ENCODE measurements at places on chromosomes 11 and 22.

GRCh38 chr11:12079726-12080556 is 30.4 kb upstream of the MICAL2 start:
- DNase-seq: no peak

- DNase-seq: no peak
Observed at GRCh38 chr11:127075758-127076157, 75.2 kb upstream of the KIRREL3 start.

DNA sequence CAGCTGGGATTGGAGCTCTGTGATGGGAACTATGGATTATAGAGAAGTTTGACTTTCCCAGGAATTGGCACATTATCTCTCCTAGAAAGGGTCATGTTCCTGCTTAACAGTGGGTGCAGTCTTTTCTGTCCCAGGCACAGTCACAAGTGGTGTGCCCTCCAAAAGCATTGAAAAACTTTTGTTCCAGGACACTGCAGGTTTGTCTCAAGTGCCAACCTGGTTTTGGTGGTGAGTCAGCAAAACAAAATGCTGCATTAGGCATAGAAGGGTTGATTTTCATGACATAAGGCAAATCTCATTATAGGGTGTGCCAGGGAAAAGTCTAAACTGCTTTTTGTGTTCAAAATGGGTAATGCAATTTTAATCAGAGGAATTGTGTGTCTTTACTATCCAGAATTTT is 4.9 kb downstream of the HTATIP2 start:
- no peak for DNase-seq

- DNase-seq: no peak
Observed at GRCh38 chr11:36027731-36028130, 83.9 kb downstream of the LDLRAD3 start.

DNA sequence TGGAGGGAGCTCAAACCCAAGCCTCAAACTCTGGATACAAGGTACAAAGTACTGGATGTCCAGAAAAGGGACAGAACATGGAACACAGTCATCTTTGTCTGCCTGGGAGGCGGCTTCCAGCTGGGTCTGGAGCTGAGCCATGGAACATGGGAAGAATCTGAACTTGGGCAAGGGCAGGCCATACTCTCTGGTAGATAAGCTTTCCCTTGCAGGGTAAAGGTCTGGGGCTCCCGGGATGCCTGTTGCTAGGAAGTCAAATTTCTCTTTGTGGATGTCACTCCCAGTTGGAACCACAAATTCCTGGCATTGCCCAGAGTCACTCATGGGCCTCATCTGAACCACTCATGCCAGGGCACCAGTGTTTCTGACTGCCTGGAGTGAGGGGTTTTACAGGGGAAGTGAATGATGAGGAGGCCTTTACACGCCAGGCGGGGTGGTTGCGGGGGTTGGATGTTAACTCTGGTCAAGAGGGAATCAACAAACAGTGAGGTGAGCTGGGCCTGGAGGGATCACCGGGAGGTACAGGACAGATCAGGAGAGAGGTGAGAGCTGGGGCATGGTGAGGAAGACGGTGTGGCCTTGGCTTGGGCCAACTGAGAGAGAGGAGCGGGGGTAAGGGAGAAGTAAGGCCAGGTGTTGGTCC is 5.7 kb downstream of the FTH1 start:
- no peak for DNase-seq

GRCh38 chr11:102617466-102618008 is 7.6 kb downstream of the MMP20 start:
- no peak for DNase-seq

DNA sequence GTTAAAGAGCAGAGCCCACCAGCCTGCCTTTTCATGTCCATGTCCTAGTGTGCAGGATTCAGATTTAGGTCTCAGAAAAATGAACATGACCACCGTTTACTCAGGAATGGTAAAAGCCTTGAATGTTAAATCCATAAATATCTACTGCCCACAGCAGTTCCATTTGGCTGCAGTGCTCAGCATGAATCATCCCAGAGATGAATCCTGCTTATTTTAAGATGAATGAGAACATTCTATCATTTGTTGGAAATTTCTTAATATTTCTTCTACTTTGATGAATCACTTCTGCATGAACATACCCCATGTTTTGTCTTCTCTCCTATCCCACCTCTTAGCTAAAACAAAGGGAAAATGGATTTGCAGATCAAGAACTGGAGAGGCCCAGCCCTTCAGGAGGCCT is 47.5 kb upstream of the AQP11 start:
- DNase-seq: no peak

- DNase-seq: no peak
Observed at GRCh38 chr11:77438487-77438886, 35.4 kb downstream of the PAK1 start.

DNA sequence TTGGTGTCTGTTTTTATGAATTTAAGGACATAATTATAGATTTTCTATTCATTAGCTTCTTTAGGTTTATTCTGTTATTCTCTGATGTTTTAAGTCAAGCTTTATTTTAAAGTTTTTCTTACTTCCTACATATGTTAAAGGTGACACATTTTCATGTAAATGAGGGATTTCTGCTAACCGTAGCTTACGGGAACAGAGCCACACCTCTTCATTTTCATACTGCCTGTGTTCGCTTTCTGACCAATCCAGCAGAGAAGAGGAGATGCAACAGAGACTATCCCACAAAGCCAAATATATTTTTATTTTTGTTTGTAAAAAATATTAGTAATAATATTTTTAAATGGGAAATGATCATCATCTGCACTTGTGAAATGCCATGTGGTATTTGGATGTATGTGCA is 774.1 kb downstream of the BRD1 start:
- no peak for DNase-seq

DNA sequence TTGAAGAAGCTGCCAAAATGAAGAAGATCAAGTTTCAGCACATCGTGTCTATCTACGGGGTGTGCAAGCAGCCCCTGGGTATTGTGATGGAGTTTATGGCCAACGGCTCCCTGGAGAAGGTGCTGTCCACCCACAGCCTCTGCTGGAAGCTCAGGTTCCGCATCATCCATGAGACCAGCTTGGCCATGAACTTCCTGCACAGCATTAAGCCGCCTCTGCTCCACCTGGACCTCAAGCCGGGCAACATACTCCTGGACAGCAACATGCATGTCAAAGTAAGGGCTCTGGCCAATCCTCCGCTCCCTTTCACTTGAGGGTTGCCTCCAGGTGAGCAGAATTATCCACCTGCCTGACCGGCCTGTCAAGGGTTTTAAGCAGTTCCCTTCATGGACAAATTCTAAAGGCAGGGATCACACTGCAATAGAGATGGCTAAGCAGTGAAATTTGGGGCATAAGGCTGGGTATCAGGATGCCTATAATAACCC is 6.0 kb downstream of the ANKK1 start:
- DNase-seq: no peak

GRCh38 chr11:44483919-44484610 is 81.4 kb upstream of the CD82 start:
- no peak for DNase-seq

- DNase-seq: no peak
Observed at GRCh38 chr11:110565357-110566336, 135.9 kb downstream of the FDX1 start.

- DNase-seq: no peak
Observed at GRCh38 chr11:108037211-108037610, 28.5 kb downstream of the CUL5 start.

DNA sequence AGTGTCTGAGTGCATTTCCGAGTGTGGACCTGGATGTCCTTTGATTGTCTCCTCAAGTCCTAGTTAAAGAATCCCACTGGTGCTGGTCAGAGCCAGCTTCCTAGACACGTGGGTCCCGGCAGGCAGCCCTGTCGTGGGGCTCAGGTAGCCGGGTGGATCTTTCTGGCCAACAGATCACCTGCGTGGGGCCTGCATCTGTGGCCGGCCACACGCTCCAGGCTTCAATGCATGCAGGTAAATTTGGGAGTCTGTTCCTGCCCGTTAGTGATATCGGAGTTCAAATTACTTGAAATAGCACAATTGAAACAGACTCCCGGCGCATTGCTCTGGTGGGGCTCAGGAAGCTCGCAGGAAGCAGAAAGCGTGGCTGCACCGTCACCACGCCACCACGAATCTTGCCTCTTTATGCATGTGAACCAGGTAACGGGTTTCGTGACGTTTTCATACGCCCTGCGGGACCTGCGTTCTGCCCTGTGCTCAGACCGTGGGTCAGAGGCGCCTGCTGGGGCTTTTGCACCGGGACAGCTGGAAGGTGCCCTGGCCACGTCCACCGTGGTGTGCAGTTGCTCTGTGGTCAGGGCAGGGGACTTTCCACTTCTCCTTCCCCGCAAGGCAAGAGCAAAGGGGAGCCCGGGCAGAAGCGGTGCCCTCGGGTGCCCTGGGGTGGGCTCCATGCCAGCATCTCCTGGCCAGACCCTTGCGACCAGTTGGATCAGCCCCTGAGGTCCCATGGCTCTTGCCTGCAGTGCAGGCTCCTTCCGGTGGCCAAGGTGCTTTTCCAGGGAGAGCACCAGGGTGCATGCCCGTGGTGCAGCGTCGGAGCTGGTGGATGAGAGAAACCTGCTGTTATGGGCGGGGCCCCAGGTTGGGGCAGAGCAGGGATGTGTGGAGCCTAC is 803.5 kb downstream of the BRD1 start:
- no peak for DNase-seq

GRCh38 chr11:29075726-29076125 is 941.1 kb downstream of the KCNA4 start:
- no peak for DNase-seq

GRCh38 chr11:77155082-77155475 is 27.0 kb downstream of the MYO7A start:
- DNase-seq: no peak

GRCh38 chr11:48138222-48138621 is 78.4 kb upstream of the OR4B1 start:
- no peak for DNase-seq

- no peak for DNase-seq
Observed at GRCh38 chr11:134579724-134580609, 167.9 kb upstream of the B3GAT1 start.

- no peak for DNase-seq
Observed at GRCh38 chr22:20219667-20220628, 48.2 kb downstream of the RTN4R start.

DNA sequence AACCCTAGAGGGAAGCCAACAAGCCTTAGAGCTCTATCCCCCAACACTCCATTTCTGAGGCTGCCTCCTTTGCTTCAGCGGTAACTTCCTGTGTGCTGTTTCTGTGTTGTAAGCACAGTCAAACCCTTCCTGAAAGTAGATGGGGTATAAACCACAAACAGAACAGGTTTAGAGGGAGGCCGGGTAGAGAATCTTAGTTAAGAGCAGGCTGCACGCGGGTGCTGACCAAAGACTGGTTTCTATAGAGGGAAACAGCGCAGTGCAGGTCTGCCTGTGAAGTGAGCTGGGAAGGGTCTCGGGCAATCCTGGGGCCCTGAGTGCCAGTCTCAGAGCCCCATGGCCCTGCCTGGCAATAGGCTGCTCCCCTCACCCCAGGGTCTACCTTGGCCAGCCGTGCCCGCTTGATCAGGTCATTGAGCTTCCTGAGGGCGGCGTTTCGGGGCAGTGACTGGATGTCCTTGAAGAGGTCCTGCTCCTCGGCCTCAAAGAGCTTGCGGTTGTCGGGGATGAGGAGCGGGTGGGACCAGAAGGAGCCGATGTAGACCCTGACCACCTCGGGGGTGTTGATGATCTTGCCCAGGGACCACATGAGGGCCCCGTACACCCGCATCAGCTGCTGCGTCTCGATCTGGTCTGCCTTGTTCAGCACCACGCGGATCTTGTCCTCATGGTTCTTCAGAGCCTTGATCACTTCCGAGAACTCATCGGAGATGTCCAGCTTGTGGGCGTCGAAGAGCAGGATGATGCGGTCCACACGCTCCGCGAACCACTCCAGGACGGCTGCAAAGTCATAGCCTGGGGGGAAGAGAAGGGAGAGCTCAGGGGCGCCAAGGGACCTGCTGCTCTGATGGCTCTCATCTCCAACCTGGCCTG is 15.3 kb upstream of the CDC42BPG start:
- DNase-seq: no peak

GRCh38 chr11:123065621-123066020 is 3.7 kb upstream of the HSPA8 start:
- no peak for DNase-seq

GRCh38 chr11:17790453-17790852 is 55.9 kb downstream of the KCNC1 start:
- no peak for DNase-seq

- DNase-seq: no peak
Observed at GRCh38 chr22:42945736-42946135, 69.2 kb downstream of the PACSIN2 start.

GRCh38 chr11:7894251-7894650 is 36.8 kb downstream of the OR10A6 start:
- no peak for DNase-seq

GRCh38 chr22:37234736-37235711 is 9.0 kb downstream of the RAC2 start:
- DNase-seq: no peak

- no peak for DNase-seq
Observed at GRCh38 chr11:108931168-108931567, 266.3 kb downstream of the DDX10 start.

DNA sequence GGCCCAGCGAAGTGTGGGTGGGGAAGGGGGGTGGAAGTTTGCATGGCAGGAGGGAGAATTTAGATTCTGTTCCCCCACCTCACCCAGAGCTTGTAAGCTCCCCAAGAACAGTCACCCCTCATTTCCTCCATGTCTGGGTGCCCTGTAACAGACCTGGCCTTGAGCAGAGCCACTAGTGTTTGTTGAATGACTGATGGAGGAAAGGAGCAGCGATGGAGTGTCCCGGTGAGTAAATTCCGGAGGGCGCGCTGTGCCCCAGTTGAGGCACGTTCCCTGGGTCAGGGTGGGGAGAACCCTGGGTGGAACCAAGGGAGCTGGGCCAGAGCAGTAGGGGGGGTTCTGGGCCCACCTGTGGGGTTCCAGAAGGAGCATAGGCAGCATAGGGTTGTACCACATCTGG is 827 bp downstream of the NAALADL1 start:
- DNase-seq: no peak

- DNase-seq: no peak
Observed at GRCh38 chr11:61714316-61714715, 34.1 kb downstream of the DAGLA start.

- DNase-seq: no peak
Observed at GRCh38 chr22:49197505-49197904, 630.2 kb downstream of the BRD1 start.

DNA sequence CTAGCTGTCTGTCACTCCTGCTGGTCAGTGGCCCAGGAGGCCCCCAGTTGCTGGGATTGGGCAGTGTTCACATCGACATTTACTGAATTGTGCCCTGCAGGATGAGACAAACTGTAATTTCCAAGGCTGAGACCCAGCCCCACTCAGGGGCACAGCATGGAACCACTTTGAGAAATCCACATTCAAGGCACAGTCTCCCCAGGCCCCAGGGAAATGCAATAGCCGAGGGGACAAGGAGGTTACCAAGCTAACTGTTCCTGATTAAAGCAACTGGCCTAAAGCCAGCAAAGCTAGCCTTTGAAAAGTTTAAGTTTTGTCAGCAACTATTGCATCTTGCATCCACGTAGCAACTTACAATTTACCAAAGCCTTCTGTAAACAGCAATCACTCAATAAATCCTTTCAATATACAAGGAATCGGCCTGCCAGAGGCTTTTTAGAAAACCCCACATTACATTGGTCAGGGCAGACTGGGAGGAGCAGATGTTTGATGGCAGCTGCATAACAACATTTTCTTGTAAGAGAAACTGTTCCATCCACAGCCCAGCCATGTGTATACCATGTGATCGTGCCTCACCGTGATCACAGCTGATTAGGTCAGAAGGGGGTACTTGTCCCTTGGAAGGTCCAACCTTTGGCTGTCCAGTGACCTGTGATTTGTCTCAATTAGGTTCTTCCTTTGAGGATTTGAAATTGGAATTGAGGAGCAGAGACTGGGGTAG is 103.9 kb downstream of the TENM4 start:
- DNase-seq: no peak

- DNase-seq: no peak
Observed at GRCh38 chr11:128512474-128512996, 74.8 kb downstream of the ETS1 start.
